ENCODE measurements at places on chromosomes 1 and 21. TPM values are rescaled to one million over a fixed set of nuclear protein-coding genes. Genes with fewer than 3 reads are reported as not detected.

Gene NHLH1
- not detected for total RNA-seq

GRCh38 chr1:10484521-10484920 is 9.8 kb downstream of the PEX14 start:
- no peak for DNase-seq

Gene B3GALT5
- 0.29 TPM for total RNA-seq

Gene ALPL
- total RNA-seq, result 21.8 TPM

Gene MYBPHL
- total RNA-seq, result not detected

DNA sequence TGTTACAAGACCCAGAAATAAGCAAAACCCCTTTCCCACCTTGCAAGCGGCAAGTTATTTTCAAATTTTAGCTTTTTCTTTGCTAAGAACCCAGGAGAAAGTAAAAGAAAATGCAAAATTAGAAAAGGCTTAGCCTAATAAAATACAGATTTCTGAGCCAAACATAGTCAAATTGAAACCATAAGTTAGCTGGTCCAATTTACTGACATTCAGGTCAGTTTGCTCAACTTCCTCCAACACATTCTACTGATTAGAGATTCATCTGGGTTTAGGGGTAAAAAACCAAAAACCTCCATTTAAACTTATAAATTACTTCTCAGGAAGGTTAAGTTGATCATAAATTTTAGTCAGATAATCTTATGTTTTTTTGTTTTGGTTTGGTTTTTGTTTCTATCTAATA is 701.8 kb upstream of the CXADR start:
- DNase-seq, result no peak

DNA sequence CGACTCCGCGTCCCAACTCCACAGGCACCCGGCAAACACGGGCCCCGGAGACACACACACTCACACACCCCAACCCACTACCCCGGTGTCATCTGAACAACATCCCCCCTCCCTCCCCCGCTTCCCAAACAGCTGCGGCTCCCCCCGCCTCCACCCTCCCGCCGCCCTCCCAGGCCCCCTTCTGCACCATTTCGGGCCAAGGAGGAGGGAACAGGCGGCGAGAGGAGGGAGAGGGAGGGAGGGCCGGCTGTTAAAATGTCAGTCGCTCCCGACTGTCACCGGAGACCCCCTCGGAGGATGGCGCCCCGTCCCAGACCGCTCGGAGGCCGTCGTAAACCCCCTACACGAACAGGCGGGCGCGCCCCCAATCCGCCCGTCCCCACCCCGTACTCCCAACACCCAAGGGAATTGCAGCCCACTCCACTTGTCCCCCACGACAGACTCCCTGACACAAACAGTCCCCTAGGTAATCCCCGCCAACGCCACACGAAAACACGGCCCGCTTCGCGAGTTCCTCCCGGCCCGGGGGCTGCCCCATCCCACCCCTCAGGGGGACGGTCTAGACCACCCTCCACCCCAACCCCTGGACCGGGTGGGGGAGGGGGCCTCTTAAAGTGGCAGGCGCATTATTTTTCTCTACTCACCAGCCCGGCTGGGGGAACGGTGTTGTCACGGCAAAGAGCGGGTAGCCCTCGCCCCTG is 583 bp downstream of the MEF2D start:
- peak; percentile 82 for DNase-seq

DNA sequence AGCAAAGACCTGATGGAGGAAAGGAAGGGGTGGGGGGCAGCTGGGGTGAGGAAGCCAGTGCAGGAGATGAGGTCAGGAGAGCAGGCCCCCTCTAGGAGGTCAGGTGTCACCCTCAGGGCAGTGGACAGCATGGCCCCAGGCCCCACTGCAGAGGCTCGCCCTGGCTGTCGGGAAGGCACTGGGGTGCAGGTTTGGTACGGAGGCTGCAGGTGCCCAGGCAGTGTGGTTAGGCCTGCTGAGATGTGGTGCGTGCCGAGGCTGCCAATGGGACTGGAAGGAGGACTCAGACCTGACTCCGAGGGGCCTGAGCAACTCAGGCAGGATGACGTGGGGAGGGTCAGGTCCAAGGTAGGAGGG is 82.3 kb downstream of the PCBP3 start:
- DNase-seq, result no peak

Gene SNX27
- total RNA-seq, result 33.8 TPM

- no peak for DNase-seq
Measured at GRCh38 chr1:37448185-37448584, 26.2 kb upstream of the ZC3H12A start.

Gene SH3D21
- total RNA-seq, result 2.4 TPM

DNA sequence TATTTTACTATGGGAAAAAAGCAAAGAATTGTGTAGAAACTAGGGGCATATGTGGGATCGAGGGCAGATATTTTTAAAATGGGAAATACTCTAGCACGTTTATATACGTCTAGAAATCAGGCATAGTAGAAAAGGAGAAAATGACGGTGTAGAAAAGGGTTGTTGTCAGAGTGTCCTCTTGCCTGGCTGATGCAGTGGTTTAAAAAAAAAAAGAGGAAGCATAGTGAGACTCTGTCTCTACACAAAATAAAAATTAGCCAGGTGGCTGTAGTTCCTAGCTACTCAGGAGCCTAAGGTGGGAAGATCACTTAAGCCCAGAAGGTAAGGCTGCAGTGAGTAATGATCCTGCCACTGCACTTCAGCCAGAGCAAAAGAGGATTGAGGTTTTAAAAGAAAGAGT is 64.7 kb upstream of the LRRC7 start:
- DNase-seq, result no peak

DNA sequence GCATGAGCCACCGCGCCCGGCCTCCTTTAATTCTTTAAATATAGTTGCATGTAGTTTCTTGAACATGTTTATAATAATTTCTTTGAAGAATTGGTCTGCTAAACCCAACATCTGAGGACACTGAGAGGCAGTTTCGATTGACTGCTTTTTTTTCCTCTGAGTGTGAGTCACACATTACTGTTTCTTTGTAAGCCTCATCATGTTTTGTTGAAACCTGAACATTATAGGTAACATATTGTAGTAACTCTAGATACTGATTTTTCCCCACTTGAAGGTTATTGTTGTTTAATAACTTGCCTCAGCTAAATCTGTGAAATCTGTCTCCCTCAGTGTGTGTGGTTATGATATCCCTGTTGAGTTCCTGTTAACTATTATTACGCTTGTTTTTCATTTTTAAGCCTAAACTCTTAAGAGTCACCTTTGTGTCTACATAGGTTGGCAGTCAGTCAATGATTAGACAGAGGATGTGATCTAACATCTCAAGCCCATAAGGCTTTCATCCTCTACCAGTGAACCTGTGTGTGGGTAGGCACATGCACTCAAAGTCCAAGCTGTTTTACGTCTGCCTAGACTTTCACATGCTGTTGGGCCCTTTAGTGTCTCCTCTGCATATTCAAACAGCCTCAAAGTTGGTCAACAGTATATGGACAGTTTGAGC is 155.5 kb downstream of the KCNH1 start:
- no peak for DNase-seq

Gene CACHD1
- total RNA-seq, result 10.0 TPM

Gene CXADR
- 39.2 TPM for total RNA-seq

Gene DNASE2B
- not detected for total RNA-seq

Gene SYTL1
- total RNA-seq, result 0.65 TPM

Gene LRRN2
- total RNA-seq, result 1.4 TPM

Gene HPCAL4
- 1.2 TPM for total RNA-seq

DNA sequence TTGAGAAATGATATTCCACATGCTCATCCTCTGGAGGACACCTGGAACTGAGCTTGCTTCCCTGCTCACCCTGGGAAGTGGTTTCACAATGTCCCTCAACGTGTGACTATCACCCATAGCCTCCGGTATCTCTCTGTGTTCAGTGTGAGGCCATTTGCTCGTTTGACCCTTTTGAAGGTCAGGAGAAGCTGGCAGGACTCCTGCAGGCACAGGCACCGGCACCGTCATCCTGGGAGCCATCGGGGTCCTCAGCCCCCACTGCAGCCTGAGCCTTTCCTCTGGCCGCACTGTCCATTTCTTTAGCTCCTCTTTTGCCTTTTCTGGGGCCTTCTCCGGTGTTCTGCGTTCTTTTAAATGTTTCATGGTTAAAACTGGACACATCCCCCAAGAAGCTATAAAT is 159.6 kb upstream of the COL6A1 start:
- DNase-seq, result no peak

DNA sequence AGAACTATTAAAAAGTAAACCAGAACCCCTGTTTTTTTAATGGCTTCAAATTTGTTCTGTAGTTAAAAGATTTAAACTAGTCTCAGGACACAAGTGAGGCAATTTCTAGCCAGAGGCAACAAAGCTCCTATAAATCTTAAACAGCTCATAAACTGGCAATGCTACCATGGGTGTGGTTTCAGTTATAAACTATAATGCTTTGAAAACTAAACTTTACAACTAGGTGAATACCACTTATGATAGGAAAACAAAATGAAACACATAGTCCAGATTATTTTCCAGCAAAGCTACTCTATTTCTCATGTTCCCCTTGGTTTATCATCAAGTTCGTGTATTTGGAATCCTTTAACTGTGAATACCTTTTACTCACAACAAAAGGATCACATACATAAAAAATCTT is 282.5 kb downstream of the VAV3 start:
- no peak for DNase-seq

Gene FAM177B
- total RNA-seq, result not detected

Gene IQGAP3
- total RNA-seq, result 0.27 TPM

GRCh38 chr1:228100822-228101613 is 2.1 kb downstream of the C1orf35 start:
- peak; percentile 22 for DNase-seq

GRCh38 chr1:94883691-94884090 is 43.2 kb downstream of the CNN3 start:
- no peak for DNase-seq

DNA sequence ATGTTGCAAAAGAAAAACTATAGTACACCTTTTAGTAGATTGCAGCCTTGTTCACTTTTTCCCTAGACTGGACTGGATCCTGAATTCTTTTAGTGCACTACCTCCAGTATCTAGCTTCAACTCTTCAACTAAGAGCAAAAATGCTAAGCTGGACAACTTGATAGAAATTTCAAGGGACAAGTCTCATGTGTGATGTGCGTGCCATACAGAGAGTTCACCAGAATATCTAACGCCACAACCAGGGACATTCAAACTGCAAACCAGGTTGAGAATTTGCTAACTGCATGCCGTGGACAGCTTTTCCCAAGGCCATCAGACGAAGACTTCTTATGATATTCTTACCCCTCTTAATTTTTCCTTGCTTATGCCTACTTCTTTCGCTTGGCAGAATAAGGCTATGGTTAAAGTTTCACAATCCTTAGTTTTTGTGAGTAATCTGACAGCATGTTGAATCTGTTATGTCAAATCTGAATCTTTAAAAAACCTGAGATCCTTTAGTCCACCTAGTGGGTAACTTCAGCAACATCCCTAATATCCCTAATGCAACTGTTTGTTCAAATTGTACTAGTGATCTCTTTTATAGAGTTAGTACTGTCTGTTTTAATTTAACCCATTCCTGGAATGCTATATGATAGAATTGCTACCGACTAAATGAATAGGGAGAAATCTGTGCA is 66.4 kb downstream of the DDAH1 start:
- DNase-seq, result no peak

GRCh38 chr1:100050139-100050538 is 80.3 kb downstream of the SLC35A3 start:
- no peak for DNase-seq

Gene LY9
- not detected for total RNA-seq

DNA sequence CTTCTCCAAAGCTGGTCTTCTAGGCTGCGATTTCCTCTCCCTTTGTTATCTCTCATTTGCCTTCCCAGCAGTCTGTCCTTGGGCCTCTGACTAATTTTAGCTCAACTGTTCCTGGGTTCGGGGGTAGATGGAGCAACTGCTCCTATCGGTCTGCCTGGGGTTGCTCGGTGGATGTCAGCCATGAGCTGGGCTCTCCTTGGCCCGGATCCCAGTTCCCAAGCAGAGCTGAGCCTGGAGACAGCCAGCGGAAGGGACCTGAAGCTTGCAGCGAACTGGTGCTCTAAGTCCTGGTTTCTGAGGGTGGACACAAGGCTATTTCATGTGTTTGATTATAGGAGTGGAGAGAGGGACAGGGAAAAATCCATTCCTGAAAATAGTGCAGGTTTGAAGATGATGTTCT is 423.0 kb downstream of the RPS6KC1 start:
- DNase-seq, result peak; percentile 86

Gene PDC
- total RNA-seq, result not detected

Gene ETV3L
- not detected for total RNA-seq

GRCh38 chr1:182255494-182255893 is 136.1 kb downstream of the GLUL start:
- DNase-seq, result no peak

Gene ODR4
- 11.3 TPM for total RNA-seq

Gene LCK
- not detected for total RNA-seq

GRCh38 chr1:50243939-50244338 is 135.2 kb downstream of the ELAVL4 start:
- no peak for DNase-seq

GRCh38 chr1:64323054-64323453 is 119.6 kb downstream of the UBE2U start:
- DNase-seq, result no peak

- no peak for DNase-seq
Measured at GRCh38 chr1:165873481-165873880, 46.1 kb downstream of the UCK2 start.

DNA sequence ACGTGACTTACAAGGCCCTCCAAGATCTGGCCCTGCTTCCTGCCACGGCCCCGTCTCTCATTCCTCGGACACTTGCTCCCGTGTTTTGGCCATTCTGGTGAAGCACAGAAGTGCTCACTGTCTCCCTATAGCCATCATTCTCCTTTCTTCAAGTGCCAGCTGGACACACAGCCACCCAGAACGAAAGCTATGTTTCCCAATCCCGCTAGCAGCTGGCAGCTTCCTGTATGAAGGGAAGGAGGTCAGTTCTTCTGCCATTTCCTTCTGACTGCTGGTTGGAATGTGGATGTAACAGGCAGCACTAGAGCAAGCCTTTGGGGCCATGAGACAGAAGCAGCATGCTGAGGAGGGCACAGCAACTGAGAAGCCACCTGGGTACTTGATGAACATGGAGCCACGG is 82.8 kb downstream of the TGFBR3 start:
- DNase-seq, result no peak

Data from heart left ventricle (tissue), 16 donors.